ENCODE measurements at places on chromosomes 5 and 9. TPM values are rescaled to one million over a fixed set of nuclear protein-coding genes. Genes with fewer than 3 reads are reported as not detected.

Gene CSNK1G3
- polyA plus RNA-seq: 5.8 TPM

Gene EQTN
- not detected for polyA plus RNA-seq

Gene GLRA1
- not detected for polyA plus RNA-seq

Gene SLC6A7
- polyA plus RNA-seq: not detected

GRCh38 chr5:56019306-56020272 lies 24.8 kb upstream of the IL6ST start:
- DNase-seq: no peak

DNA sequence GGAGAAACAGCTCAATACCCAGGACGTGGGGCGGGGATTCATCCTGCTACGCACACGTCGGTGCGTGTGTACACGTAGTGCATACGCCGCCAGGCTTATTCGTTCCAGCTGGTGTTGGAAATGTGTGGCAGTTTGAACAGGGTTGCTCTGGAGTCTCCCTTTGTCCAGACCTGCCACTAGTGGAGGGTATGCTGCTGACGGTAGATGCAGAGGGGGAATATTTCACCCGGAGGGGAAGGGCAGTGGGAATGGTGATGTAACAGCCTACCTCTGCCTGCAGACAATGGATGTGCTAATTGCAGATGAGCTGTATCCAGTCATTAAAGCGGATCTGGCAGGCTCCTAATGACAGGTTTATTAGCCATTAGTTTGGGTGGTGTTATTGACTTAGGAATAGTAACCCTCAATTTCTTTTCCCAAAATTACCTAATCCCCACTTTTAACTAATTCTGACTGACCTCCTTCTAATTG lies 142.7 kb downstream of the PAX5 start:
- no peak for DNase-seq

- DNase-seq: no peak
These were observed 12.6 kb downstream of the ERP44 start for GRCh38 chr9:100086097-100086635.

DNA sequence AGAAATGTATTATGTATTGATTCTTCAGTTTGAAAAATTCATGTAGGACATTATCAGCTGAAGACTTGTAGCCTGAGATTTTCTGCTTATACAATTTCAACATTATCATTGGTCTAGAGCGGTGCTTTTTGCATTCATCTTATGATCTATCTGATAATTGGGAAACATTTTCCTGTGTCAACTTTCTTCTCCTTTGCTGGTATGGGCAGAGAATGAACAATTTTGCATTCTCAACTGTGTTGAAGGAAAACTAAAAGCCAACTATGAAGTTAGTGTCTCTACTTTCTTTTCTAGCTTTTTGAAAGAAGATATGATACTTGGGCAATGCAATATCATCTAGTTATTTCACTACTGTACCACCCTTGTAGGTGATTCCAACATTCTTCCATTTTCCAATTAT lies 10.3 kb downstream of the ZFR start:
- DNase-seq: no peak

DNA sequence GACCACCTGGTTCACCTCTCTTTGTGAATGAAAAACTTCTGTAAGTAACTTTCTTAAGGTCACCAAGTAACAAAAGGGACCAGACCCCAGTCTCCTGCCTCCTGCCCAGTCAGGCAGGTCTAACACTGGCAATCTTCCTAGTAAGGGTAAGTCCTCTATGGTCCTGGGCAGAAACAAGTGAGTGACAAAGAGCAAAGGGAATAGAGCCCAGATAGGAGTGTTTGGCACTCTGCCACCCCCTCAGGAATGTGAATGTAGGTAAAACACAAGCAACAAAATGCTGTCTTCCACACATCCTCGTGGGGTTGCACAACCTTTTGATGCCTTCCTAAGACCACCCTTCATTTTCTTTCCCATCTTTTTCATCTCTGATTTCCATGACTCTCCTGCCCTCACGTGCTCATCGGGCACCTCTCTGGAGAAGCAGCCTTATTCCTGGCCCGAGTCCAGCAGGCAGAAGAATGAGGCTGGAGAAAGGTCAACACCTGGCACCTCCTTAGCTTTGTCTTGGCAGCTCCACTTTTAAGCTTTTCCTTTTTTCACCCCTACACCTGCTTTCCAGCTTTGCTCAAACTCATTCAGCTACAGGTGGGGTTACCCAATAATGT lies 90.2 kb upstream of the LHFPL2 start:
- DNase-seq: no peak

DNA sequence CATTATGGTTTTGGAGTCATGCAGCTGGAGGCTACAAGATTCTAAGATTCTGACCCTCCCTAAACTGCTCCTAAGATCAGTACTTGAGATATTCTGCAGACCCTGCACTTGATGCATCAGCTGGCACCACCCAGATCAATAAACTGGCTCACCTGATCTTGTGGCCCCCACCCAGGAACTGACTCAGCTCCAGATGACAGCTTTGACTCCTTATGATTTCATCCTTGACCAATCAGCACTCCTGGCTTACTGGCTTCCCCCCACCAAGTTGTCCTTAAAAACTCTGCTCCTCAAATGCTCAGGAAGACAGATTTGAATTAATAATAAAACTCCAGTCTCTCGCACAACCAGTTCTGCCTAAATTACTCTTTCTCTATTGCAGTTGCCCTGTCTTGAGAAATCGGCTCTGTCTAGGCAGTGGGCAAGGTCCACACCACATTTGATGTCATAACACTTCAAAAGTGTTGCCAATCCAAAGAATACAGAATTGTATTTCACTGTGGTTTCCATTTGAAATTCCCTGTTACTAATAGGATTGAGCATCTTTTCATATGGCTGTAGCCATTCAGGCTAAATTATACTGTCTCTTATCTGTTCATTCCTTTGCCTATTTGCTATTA lies 14.8 kb upstream of the SLC30A5 start:
- DNase-seq: no peak

GRCh38 chr9:128611600-128612394 lies 44.9 kb downstream of the DYNC2I2 start:
- DNase-seq: no peak

GRCh38 chr9:7315746-7316145 lies 483.8 kb downstream of the DMAC1 start:
- DNase-seq: no peak

- no peak for DNase-seq
These were observed 191.4 kb downstream of the TMEM167A start for GRCh38 chr5:82885627-82886389.

DNA sequence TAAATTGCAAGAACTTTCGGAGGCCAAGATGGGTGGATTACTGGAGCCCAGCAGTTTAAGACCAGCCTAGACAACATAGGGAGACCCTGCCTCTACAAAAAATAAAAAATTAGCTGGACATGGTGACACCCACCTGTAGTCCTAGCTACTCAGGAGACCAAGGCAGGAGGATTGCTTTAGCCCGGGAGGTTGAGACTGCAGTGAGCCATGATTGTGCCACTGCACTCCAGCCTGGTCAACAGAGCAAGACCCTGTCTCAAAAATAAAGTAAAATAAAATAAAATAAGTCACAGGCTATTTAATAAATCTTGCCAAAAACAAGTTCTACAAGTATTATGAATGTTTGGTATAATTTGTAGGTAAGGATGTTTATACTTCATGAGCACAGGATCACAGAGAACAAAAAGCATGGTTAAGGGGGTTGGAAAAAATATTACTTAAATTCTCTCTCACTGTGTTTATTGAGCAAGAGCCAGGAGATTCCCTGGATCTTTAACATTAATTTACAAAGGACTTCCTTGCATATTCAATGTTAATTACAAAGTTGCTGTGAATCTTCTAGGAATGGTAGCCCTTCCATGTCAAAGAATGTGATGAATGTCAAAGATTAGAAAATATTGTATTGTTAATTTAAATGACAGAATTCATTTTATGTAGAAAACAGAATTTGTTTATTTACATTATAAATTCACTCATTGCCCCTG lies 164.0 kb downstream of the RFX3 start:
- DNase-seq: no peak

DNA sequence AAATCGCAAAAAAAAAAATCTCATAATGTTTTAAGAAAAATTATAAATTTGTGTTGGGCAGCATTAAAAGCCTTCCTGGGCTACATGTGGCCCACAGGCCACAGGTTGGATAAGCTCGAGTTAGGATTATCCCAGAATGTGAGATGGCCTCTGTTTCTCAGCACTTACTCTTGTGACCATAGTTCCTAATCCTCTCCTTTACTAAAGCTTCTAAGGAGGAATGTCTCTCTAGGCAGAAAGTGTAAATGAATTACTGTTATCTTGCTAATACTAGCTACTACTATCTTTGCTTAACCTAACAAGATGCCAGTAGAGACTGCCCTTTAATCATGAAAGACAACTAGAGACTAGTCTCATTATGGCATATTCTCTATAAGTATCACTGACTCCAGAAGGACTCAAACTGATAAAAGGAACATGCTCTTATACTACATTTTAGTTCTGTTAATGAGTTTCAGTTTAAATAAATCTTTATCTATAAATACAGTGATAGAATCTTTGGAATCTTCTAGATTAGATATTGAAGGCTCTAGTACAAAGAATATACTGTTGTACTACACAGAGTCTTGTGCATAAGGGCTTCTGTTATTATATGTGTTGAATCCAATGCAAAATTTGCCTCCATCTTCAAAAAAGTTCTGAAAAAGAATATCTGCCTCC lies 13.8 kb downstream of the INVS start:
- no peak for DNase-seq

- no peak for DNase-seq
These were observed 209.9 kb downstream of the SEMA5A start for GRCh38 chr5:9335754-9336495.

DNA sequence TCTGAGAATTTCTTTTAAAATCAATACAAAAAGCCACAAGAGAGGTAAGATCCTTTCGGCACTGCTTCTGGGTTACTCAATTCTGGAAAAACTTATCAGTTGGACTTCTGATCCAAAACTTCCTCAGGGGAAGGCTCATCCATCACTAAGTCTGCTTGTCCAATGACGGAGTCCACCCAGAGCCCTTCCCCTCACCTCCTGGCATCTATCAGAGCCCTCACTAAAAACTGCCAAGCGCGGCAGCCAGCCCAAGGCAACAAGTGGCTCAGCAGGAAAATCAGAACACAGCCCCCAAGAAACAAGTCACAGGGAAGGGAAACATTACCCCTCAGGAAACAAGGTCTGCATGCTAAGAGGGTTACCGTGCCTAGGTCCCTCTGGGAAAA lies 869 bp upstream of the ESM1 start:
- no peak for DNase-seq

GRCh38 chr9:134422301-134423090 lies 96.2 kb downstream of the RXRA start:
- DNase-seq: peak; percentile 81
